ENCODE measurements at places on chromosomes 13 and 19. TPM values are rescaled to one million over a fixed set of nuclear protein-coding genes. Genes with fewer than 3 reads are reported as not detected.

GRCh38 chr13:27634231-27634630 is 12.5 kb downstream of the POLR1D start:
- no peak for DNase-seq

GRCh38 chr13:43933378-43933777 is 53.7 kb downstream of the LACC1 start:
- DNase-seq = no peak

DNA sequence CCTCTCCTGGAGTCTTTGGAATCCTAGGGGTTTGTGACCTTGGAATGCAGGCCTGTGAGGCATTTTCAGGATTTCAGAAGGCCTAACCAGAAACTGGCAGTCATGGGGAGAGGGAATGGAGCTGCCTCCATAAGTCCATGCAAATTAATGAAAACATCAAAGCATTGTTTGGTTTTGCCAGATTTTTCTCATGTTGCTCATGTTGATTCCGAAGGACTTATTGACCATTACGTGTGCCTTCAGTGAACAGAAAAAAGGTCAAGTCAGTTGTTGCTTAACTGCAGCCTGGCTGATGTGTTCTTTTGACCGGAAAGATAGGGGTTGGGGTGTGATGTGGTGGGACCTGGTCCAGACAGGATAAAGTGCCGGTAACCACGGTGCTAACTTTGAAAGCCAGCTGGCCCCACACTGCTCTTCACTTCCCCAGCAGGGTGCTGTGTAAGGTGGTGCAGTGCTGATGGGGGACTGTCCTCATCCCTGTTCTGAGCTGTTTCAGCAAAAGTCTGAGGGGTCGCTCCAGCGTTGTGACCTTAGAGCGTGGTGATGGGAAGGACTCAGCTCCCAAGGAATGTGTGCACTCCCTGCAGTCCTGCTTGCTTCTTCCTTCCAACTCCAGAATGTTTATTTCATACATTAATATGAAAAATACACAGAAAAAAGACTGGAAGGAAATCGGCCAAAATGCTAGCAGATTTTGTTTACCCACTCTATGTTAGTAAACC is 3.5 kb downstream of the RNF113B start:
- peak; percentile 70 for DNase-seq

GRCh38 chr19:40130013-40130412 is 39.3 kb upstream of the ZNF780A start:
- no peak for DNase-seq

DNA sequence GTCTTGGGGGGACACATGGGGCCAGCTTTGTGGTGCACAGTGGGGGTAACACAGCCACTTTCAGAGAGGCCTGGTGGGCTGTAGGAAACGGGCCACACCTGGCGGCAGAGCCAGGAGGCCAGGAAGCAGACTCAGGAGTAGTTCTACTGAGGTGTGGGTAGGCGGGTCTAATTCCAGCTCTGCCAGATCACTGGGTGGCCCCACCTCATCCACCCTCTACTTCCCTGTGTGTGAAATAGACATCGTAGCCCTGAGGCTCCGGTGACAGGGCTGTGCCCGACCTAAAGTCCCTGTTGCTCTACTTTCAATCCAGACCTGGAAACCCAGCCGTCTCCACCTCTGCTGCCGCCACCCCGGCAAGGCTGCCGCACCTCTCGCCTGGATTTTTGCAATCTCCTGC is 4.0 kb downstream of the NKPD1 start:
- no peak for DNase-seq

- peak; percentile 80 for DNase-seq
These were observed 1.3 kb downstream of the BICRA start for GRCh38 chr19:47609906-47610894.

DNA sequence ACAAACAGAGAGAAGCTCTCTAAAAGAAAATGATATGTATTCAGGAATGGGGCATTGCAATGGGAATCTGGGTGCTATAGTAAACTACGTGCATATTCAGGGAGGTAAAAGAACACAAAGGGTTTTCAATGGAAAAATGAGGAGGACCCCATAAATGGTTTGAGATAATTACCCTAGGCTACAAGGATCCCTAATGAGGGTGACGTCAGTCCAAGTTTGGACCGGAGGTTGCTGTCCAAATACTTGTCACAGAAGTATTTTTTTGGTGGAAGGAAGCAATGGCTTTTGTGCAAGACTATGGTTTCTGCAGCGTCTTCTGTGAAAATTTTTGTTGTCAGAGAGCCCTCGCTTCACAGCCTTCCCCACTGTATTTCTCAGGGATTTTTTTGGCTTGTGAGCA is 995 bp upstream of the CEACAM18 start:
- DNase-seq = no peak

- no peak for DNase-seq
These were observed 45.8 kb downstream of the VWA8 start for GRCh38 chr13:41915081-41915480.

DNA sequence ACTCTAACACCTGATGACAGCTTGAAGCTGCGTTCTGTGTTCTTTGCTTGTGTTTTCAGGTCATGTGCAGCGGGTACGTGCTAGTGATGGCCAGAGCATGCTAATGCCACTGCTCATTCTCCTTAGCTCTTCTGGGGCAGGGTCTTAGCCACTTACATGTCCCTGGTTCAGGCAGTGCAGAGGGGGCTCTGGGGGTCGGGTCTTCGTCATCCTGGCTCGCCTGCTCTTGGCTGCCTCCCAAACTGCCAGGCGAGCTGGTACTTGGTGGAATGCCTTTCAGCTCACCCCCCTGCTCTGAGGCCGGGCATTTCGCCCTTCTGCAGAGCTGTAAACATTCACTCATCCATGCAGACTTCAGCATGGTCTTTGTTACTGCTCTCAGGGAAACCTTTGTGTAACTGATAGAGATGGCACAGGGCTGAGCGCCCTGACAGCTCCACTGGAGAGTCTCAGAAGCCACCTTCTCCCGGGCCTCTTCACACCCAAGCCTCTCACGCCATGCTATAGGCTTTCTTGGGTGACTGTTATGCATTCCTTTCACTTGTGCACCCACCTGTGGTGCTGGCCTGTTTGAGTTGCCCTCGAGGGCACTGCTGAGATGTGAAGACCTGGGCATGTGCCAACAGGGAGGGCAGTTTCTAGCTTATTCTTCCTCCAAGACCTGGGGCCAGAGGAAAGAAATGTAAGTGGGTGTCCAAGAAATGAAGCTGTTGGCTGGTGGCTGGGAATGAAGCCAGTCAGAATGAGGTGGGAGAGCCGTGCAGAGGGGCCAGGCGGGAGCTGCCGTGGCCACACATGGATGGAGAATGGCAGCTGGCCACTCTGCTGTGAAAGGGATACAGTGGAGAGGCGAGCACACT is 24.4 kb downstream of the FAM124A start:
- DNase-seq = peak; percentile 85

DNA sequence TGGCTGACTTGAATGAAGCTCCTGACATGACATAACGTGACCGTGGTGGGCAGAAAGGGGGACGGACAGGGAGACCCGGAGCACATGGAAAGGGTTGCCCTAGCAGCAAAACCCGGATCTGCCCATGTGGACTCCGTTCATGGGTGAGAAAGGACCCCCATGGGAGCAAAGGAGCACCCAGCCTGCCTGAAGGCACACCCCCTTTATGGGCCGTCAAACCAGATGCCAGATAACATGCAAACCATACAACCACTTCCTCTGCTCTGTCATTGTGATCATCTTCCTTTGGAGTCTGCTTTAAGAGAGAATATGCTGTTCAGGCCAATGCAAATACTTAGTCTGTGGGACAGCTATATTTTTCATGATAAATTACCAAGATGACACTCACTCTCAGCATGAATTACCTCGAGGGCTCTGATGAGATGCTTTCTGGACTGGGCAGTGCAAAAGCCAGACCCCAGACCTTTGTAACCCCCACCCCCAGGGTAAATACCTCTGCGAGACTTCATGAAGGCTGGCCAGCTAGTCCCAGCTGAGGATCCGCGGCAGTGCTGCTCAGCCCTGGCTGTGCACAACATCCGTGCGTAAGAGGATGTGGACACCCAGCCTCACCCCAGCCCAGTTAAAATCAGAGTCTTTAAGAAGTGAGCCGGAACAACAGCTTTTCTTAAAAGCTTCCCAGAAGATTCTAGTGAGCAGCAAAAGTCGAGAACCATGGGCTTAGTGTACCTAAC is 126.6 kb downstream of the USP12 start:
- no peak for DNase-seq

- DNase-seq = no peak
These were observed 8.6 kb downstream of the VASP start for GRCh38 chr19:45515807-45516401.

DNA sequence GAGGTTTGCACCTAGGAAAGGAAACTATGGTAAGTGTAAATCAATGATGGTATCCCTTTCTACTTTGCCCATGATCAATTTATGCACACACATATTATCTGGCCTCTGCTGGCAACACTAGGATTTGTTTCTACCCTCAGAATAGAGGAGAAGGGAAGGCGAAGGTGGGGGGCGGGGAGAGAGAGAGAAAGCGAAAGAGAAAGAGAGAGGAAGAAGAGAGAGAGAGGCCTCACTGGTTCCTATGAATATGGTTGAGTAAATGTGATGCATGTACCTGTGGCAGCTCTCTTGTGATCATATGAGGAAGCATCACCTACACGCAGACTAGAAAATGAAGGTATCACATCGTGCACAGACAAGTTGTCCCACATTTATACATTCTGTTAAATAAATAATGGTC is 882.0 kb upstream of the SLITRK6 start:
- DNase-seq = no peak

GRCh38 chr13:113209336-113209758 is at the start of gene CUL4A:
Gene CUL4A, plus strand, starts transcription at chr13:113209613. Its CDS starts 15 bp downstream, at chr13:113209628.
- peak; percentile 88 for DNase-seq

DNA sequence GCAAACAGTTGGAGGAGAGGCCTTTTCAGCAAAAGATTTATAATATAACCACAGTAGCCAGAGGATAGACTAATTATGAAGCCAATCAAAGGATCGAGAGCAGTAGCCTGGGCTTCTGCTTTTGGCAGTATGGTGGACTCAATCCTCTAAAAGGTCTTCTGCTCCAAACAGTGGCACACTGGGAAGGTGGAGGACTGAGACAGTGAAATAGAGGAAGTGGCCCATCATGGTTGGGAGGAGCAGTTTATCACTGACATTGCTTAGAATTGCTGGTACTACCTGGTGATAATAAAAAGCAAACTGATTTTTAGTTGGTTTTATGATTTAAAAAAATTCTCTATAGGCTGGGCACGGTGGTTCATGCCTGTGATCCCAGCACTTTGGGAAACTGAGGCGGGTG is 20.9 kb upstream of the PLAUR start:
- DNase-seq = no peak

GRCh38 chr19:48933382-48933932 is at the start of gene DHDH:
Gene DHDH, plus strand, starts transcription at chr19:48933699. Its CDS starts 23 bp downstream, at chr19:48933722.
- DNase-seq = peak; percentile 79

DNA sequence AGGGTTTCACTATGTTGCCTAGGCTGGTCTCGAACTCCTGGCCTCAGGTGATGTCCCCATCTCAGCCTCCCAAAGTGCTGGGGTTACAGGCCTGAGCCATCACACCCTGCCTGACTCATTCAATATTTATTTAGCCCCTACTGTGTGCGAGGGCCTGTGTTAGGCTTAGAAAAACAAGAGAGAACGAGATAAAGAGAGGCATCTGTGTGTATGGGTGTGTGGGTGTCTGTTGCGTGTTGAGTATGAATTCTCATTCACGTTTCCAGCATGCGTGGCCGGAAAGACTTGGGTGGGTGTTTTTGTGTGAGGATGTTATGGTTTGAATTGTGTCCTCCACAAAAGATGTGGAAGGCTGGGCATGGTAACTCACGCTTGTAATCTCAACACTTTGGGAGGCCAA is 9.5 kb downstream of the GADD45B start:
- DNase-seq = no peak

GRCh38 chr19:5719274-5719960 is 529 bp downstream of the LONP1 start:
- DNase-seq = no peak

DNA sequence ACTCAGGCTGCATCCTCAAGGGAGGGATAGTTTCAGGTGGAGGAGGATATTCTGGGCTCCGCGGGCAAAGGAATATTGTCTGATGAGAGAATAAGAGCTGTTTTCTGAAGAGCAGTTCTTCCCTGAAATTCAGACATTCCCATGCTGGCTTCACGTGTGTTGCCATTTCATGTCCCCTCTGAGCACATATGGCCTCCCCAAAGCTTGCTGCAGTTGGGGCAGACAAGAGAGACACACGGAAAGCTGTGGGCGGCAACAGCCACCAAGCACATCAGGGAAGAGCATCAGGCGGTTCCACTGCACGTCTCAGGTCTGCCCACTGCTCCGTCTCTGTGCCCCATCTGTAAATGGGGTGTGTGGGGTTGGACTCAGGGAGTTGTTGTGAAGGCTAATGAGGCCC is 247.5 kb upstream of the TSHZ3 start:
- no peak for DNase-seq

DNA sequence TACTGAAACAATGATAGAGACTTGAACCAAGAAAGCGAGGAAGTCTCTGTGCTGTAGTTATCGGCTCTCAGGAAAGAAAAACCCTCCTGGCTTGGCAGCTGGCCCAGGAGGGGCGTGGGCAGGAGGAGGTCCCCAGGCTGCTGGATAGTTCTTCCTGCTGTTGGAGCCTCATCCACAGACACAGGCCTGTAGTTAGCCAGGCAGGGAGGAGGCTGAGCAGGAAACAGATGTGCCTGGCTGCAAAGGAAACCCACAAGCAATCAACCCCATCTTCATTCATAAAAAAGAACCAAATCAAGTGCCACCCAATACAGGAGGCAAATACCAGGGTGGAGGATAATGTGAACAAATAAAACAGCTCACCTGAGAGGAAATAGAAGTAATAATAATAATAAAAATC is 86.2 kb downstream of the IRS2 start:
- DNase-seq = peak; percentile 84

GRCh38 chr13:77386046-77386445 is 59.2 kb upstream of the MYCBP2 start:
- no peak for DNase-seq

Gene PNMA8B
- total RNA-seq = 1.9 TPM

Gene TMEM259
- 85.6 TPM for total RNA-seq

Gene CYP4F8
- total RNA-seq = not detected

Gene S1PR5
- not detected for total RNA-seq

Gene CGB3
- total RNA-seq = not detected

Gene SPRED3
- total RNA-seq = not detected

Gene KCNRG
- not detected for total RNA-seq

Gene CFD
- total RNA-seq = 576 TPM

Gene ADM5
- total RNA-seq = 1.4 TPM

Gene C19orf85
- total RNA-seq = not detected

Gene KCTD15
- total RNA-seq = 52.8 TPM

Gene P2RY11
- total RNA-seq = 3.9 TPM

Gene ZNF491
- total RNA-seq = 5.3 TPM

Gene LILRA1
- 0.71 TPM for total RNA-seq

Gene CLEC4M
- total RNA-seq = not detected

Gene ATP4A
- not detected for total RNA-seq

Gene IFNL1
- not detected for total RNA-seq

Measured in sigmoid colon (tissue), 7 donors.